ENCODE measurements at places on chromosomes 2 and 18.

DNA sequence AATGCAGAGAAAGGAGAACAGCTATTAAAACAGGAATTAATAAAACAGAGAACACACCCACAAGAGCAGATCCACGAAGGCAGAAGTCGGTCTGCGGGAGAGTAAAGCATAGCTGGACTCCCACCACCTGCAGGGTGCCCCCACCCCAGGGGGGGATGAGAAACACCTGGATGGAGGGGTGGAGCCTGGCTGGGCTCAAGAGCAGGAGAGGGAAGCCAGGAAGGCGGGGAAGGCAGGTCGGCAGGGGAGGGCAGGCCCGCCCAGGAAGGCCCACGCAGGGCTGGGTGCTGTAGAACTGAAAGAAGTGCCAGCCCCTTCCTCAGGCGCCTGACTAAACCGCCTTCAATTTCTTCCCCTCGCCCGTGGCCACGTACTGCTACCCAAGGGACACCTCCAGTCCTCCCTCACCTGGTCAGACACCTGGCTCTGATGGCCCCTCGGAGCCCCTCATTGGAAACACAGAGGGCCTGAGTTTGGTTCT, 175.4 kb downstream of the HDAC4 start:
- no peak for DNase-seq

DNA sequence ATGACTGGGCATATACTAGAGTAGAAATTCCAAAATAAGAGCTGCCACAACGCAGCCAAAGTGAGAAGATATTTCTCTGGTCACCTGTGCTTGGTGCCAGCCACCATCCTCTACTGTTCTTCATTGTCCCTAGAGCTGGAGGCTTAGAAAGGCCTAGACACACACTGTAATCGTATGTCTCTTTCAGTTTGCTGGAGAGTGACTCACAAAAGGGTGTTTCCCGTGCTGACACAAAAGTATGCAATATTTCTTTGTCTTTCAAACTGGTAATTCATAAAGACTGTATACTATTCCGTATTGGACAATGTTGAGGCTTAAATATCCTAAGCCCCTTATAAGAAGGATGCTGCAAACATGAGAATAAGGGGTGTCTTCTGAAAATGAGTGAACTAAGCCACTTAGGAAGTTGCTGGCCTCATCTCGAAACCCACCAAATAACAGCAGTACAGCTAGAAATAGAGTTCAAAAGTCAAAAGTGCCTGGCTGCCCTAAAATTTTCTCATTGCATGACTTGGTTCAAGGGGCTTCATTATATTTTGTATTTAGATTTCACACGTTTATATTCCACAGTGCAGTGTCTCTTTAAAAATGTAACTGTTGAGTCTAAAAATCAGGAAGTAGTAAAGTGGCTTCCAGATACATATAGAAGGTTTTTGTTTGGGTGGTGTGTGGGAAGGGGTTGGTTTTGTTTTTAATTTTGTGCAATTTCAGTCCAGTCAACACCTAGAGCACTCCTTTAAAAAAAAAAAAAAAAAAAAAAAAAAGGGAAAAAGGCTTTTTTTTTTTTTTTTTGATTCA, 601.1 kb downstream of the ARHGAP15 start:
- DNase-seq: no peak

- no peak for DNase-seq
These were observed 98.6 kb downstream of the CPO start for GRCh38 chr2:207037896-207038295.

DNA sequence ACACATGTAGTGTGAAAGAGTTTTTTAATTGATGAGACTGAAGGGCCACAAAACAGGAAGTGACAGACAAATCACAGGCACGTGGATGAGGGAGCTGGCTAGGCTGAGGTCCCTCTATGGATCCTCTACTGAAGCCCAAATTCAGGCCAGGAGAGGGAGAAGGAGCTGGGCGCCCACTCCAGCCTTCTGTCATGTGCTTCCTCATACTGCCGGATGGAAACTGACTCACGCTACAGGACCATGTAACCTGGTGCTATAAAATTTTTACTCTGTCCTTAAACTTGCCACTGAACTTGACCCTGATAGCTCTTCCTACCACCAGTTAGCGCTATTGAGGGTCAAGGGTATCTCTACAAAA, 31.3 kb downstream of the PSTPIP2 start:
- DNase-seq: no peak

DNA sequence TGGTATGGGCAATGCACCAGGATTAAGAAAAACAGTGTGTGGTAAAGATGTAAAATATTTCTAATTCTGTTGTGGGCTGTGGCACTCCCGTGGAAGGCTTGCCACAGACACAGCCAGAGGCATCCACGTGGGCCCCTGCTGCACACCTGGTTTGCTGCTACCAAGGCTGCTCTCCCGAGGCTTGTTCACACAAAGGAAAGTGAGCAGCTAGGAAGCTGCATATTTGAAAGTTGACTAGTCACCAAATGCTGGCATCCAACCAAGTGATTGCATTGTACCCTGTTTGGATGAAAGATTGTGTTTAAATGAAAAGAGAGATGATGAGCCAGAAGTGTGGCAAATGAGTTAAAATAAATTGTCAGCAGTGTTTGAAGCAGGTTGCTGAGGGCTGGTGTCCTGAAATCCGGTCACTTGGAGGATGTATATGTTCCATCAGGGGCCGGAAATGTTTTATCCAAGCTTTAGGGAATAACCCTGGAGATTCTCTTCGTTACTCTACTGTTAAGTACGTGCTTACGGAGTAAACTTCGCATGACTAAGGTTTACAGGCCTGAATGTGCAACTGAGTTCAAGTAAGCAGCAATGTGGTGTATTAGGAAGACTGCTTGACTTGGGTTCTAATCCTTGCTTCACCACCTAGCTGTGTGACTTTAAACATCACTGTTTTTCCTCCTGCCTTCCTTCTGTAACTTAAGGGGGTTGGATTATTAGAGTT, 86.1 kb downstream of the MSH2 start:
- no peak for DNase-seq
